ENCODE measurements at places on chromosomes 16 and 17.

DNA sequence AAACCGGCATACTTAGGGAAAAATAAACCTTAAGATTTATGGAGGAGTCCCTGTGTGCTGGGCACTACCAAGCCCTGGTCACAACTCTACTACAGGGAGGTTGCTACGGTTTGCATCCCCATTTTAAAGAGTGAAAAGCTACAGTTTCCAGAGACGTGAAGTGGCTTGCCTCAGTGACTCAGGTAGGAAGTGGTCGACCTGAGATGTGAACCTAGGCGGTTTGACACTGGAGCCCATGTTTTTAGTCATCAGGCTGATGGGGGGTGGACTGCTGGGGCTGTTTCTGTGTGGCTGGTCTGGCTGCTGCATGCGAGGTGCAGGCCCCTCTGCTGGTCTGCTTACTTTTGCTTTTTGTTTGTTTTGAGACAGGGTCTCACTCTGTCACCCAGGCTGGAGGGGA, 6.6 kb downstream of the COX6A2 start:
- DNase-seq = peak; percentile 46

- no peak for DNase-seq
These were observed 43.9 kb downstream of the FBXL20 start for GRCh38 chr17:39357488-39357887.

DNA sequence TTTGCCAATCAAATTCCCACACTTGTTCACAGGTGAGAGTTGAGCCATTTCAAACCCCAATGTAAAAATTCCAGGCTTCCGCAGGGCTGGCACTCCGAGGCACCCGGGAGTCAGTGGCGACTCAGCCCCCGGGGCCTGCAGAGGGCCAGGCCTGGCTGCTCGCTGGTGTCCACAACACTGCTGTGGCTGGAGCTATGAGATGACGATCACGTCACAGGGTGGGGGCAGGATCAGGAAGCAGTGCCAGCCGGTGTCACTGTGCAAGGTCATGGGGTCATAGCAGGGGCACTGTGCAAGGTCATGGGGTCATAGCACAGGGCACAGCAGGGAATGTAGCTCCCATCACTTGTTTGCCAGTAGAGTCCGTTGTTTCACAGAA, 7.8 kb downstream of the VPS4A start:
- no peak for DNase-seq

DNA sequence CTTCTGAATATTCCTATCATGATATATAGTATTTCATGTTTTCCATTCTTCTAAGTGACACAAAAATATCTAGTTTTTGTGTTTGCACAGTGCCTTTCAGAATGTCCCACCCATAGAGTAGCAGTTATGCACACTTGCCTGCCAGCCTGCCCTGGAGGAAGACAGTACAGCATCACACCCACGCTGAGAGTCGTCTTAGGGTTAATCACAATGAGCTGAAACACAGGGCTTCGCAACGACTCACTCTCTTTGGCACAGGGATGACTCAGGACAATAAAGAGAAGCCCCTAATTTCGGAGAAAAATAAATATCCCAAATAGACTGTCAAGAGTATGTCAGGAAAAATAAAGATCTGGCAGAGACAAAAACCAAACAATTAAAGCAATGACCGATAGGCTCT, 11.6 kb upstream of the NDUFAB1 start:
- DNase-seq = no peak

- DNase-seq = no peak
These were observed 77.3 kb upstream of the NLRP1 start for GRCh38 chr17:5661491-5662125.

DNA sequence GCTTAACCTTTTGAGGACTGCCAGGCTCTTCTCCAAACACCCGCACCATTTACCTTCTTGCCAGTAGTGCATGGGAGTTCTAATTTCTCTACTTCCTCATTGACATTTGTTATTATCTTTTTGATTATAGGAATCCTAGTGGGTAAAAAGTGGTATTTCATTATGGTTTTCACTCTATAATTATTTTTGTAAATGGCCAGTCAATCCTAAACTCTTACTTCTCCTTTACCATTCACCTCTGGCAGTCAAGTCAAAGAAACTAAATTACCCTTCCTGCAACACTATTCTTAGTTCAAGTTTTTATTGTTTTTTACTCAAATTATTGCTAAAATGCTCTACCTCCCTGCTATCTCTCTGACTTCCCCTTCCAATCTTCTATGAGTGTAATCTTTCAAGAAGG, 29.8 kb upstream of the ANKFY1 start:
- DNase-seq = no peak

DNA sequence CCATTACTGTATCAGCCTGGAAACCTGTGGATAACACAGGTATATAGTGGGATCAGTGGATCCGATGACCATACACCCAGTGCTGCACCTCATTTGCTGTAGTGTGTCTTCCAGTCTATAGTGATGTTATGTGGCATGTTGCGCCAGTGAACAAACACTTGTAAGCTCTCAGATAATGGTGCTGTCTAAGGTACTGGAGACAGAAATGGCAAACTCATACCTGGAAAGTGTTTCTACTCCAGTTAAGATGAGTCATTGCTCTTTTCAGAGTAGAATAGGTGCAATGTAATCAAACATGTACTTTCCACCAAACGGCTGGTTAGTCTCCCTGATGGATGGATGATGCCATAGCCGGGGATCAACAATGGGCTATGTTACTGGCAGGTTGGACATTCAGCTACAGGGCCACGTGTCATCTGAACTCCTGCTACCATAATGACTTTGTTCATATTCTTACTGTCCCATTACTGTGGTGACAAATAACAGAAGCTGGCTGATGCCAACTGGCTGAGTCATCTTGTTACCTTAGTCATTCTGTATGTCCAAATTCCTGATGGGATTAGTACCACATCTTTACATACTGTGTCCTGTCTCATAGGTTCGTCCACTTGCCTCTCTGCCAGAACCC, 6.3 kb downstream of the CCL11 start:
- DNase-seq = no peak

DNA sequence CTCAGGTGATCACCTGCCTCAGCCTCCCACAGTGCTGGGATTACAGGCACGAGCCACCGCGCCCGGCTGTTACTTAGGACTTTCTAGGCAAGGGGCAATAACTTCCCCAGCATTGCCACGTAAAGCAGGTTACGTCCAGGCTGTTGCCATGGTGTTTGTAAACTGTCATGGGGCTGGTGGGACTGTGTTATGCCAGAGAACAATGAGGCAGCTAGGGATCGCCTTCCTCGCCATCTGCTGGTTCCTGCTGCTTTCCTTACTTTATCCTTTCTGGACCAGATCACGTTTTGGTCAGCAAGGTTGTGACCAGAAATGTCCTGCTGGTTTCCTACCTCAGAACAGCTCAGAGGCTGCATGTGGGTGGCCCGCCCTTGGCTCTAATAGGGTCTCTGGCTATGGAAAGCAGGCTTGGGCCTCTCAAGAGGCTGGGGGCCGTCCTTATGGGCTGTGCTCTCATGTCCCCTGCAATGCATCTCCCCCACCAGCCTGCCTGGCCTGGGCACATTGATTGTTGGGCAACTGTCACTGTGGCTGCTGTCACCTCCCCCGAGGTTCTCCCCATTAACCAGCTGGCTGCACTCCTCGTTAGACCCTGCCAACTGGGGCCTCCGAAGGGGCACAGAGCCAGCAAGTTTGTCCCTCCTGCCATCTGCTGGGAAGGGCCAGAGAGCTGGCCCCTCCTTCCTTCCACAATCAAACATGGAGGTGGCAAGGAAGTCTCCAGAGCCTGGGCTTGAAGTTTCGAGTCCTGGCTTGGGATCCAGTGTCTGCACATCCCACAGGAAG, 28.2 kb upstream of the ZC3H18 start:
- no peak for DNase-seq

DNA sequence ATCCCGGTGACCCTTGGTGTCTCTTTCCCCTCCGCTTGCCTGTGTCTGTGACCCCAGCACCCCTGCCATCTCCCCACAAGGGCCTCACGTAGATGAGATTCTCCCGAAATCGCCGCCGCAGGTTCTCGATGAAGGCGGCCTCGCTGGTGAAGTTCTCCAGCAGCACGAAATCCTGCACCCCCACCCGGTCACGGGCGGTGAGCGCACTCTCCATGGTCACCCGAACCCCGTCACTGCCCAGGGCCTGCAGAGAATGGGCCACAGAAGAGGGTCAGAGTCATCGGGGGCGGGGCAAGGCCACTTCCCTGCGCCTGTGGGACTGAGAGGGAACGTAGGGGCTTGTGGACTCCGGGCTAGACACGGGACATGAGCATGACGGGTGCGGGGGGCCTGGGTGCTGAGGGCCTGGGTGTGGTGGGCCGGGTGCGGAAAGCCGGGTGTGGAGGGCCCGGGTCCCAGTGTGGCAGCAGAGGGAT, 8.4 kb downstream of the MYO1C start:
- no peak for DNase-seq
